ENCODE measurements at places on chromosomes 3 and 15.

- DNase-seq = no peak
Measured at GRCh38 chr15:45795440-45796069, 160.7 kb downstream of the SQOR start.

DNA sequence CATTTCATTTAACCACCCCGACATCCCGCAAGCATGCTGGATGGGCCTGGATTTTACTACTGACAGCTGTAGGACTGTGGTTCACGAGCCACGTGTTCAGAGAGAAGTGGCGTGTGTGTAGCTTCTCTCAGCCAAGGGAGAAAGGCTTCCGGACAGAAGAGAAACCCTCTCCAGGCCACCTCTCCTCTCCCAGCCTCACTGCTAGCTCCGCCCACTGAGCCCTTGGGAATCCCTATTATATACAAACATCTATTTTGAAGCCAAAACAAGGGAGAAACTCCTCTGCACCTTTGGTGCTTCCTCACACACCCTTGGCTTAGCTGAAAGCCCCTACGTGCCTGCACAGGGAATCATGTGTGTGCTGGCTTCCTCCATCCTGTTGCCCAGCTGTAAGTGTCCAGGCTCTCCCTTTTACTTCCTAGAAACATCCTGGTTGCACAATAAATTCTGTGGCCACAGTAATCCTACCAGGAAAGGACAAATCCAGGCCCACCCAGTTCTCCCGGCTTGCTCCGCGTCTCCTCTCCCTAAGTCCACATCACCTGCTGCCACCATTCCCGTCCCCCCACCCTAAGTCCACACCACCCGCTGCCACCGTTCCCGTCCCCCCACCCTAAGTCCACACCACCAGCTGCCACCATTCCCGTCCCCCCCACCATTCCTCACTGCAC is 30.5 kb downstream of the PCSK6 start:
- no peak for DNase-seq

DNA sequence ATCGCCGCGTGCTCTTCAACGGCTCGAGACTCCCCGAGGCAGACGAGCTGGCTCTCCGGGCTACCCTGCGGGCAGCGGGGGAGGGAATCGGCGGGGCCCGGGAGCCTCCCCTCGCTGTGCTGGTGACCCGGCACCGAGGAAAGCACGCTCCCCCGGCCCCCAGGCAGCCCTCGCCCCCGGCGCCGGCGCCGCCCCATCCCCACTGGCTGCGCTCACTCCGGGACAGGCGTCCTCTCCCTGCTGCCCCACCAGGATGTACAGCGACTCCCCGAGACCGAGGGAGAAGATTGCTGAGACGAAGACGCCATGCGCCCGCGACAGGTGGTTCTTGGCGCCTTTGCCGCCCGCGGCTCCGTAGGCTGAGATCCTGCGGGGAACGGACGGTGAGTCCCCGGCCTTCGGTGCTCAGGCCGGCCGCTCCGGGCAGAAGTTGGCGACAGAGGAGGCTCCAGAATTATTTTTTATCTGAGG is 1.7 kb downstream of the LTK start:
- no peak for DNase-seq

GRCh38 chr3:185059766-185060165 is 93.1 kb downstream of the C3orf70 start:
- DNase-seq = no peak

DNA sequence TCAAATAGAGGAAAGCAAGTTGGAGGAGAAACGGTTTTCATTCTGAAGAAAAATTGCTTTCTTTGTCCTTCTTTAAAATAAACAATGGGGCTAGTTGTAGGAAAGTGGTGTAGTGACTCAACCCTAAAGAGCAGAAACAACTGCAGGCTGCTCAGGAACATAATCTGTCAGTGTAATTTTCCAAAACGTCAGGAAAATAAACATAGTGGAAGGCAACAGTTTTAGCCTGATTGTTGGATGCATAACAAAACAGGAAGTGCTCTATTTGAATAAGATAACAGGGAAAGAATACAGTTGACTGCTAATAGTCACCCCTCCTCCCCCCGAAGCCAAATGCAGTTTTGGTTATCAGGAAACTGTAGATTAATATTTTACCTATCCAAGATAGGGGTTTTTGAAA is 167.6 kb downstream of the ECT2 start:
- no peak for DNase-seq

GRCh38 chr3:31448035-31448881 is 84.5 kb upstream of the STT3B start:
- DNase-seq = no peak

- peak; percentile 78 for DNase-seq
Measured at GRCh38 chr3:86990734-86991481, at the start of gene VGLL3. Gene VGLL3, minus strand, starts transcription at chr3:86991149. Its CDS starts 406 bp downstream, at chr3:86990743.

DNA sequence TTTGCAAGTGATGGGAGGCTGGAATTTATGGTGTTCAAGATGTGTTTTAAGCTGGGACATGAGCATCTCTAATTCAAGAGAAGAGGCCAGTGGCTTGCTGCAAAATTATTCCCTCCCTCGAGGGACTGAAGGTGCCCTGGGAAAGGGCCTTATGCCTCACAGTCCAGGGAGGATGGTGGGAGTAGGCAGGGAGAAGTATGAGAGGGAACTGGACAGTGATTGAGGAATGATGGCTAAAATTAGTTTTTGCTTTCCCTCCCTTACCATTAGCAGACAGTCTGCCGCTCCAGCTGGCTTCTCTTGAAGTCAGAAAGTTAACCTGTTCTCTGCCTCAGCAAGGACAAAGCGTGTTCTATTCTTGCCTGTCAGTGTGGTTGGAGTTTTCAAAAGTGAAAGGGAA is 139.8 kb upstream of the SEMA6D start:
- no peak for DNase-seq

DNA sequence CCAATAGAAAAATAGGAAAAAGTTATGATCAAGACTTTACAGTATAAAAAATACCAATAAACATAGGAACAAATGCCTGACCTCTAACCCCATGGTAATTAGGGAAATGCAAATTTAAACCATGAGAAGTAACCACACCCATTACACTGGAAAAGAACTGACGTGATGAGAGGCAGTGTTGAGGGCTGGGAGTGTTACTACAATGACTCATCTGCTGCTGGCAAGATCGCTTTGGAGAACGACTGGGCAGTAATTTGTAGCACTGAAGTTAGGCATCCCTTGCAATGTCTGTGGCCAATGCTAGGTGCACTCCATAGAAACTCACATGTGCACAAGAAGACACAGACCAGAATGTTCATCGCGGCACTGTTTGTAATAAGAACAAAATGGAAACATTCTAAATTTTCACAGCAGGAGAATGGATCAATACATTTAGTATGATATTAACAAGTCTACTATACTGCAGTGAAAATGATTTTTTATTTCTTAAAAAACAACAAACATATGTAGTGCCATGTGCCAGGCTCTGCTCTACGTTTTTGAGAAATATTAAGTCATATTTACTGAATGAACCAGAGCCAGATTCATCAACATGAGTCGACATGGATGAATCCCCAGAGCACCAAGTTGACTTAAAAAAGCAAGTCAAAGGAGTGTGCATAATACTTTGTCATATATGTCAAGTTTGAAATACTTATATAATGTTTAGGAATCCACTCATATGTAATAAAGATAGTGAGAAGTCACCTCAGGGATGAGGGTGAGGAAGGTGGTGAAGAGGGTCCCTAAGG is 37.6 kb upstream of the EPHB3 start:
- DNase-seq = no peak

- no peak for DNase-seq
Measured at GRCh38 chr3:157157836-157158235, 2.1 kb downstream of the CCNL1 start.

DNA sequence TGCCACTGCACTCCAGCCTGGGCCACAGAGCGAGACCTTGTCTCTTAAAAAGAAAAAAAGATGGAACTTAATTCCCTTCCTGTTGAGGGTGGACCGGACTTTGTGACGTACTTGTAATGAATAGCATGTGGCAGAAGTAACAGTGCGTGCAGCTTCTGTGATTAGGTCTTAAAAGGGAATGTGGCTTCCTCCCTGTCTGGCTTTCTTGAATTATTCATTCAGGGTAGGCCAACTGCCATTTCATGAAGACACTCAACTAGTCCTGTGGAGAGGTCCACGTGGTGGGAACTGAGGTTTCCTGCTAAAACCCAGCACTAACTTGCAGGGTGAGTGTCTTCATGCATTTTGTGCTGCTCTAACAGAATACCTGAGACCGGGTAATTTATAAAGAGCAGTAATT is 98.9 kb upstream of the PIAS1 start:
- no peak for DNase-seq

DNA sequence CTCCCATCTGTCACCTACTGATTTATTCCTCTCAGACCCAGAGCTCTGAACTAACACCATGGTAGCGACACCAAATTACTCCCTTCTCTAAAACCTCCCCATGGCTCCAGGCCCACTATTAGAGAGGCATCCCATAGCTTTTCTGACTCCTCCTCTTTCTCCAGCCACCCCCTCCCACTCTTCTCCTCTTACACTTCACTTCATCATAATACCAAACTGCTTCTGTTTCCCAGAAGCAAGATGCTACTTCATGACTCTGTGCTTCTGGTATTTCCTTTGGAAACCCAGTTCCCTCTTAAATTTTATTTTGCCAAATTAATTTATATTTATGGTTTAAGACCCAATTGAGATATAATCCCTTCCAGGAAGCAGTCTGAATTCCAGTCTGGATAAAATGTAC is 465.1 kb upstream of the PDZRN3 start:
- DNase-seq = no peak

GRCh38 chr3:87228316-87228715 is 1.2 kb downstream of the CHMP2B start:
- no peak for DNase-seq

DNA sequence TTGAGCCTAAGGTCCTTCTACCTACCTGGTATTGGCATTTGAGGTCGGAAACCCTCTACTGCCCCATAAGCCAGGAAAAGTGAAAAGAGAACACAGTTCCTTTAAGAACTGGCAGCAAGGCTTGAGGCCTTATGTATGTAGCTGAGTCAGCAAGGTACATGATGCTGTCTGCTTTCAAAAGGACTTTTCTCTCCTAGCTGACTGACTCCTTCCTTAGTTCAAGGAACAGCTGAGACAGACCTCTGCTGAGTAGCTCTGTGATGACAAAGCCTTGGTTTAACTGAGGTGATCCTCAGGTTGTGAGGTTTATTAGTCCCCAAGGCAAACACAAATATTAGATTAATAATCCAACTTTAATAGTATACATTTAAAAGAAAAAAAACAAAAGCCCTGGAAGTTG is 45.8 kb downstream of the ADPGK start:
- DNase-seq = no peak

DNA sequence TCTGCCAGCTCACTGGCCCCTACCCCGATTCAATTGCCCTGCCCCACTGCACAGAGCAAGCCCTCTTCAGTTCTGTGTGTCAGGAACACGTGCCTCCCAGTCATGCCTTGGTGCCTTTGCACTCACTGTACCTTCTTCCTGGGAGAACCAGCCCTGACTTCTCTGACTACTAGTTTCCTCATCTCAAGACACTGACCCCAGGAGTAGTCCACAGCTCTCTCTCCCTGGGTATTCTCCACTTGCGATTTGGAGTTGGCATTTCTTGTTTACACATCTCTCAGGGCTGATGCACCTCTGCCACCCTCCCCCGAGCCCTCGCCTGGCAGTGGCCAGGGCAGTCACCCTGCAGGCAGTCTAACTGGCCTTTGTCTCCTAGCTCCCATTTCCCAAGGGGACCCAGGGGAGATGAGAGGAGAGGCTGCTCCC is 5.7 kb downstream of the CISH start:
- no peak for DNase-seq

DNA sequence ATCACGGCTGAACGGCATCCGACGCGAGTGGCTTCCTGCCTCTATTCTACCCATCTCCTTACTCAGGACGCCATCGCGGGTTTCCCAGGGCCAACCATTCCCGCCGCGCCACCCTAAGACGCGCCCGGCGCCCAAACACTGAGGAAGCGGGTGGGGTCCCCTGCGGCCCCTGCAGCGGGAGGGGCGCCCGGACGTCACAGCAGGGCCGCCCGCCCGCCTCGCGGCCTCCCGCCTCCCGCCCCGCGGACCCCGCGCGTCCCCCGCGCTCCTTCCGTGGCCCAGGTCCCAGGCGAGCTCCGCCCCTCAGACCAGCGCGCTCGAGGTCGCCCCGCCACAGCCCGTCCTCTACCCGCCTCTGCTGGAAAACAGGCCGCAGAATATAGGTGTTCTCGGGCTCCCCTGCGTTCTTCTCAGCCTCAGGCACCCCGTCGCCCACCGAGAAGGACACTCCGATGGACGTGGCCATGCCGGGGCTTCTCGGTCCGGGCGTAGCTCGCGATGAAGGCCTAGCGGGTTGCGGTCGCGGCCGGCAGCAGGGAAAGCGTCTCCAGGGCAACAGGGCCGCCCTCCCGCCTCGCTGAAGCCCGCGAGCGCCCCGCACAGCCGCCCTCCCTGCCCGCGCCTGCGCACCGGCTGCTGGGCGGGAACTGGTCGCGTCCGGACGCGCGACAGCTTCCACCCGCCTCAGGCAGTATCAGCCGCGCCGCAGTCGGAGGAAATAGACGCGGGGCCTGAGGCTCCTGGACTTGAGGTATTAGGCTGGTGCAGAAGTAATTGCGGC is at the start of gene DYNLT2B:
Gene DYNLT2B (minus strand): TSS at position 554 of the 781 bp plus-strand sequence. CDS start 88 bp downstream, at position 466.
- peak; percentile 73 for DNase-seq

- DNase-seq = peak; percentile 54
Measured at GRCh38 chr15:55846116-55846707, 103.3 kb upstream of the PRTG start.

GRCh38 chr3:112979244-112979832 is 4.4 kb upstream of the CD200R1 start:
- peak; percentile 10 for DNase-seq

DNA sequence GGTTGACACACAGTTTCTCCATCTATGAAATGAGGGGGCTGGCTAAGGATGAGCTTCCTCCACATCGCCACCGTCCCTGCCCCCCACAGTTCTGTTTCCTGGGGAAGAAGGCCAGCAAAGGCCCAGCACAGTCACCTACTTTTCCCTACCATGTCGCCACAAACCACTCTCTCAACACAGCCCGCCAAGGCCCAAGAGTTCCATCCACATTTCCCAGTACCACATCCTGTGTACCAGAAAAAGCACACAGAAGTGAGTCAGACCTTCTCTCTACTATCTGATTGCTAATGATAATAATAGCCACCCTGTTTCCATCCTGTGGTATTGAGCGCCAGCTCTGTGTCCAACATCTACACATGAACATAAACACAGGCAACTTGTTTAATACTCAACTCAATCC is 30.3 kb upstream of the C15orf39 start:
- no peak for DNase-seq

DNA sequence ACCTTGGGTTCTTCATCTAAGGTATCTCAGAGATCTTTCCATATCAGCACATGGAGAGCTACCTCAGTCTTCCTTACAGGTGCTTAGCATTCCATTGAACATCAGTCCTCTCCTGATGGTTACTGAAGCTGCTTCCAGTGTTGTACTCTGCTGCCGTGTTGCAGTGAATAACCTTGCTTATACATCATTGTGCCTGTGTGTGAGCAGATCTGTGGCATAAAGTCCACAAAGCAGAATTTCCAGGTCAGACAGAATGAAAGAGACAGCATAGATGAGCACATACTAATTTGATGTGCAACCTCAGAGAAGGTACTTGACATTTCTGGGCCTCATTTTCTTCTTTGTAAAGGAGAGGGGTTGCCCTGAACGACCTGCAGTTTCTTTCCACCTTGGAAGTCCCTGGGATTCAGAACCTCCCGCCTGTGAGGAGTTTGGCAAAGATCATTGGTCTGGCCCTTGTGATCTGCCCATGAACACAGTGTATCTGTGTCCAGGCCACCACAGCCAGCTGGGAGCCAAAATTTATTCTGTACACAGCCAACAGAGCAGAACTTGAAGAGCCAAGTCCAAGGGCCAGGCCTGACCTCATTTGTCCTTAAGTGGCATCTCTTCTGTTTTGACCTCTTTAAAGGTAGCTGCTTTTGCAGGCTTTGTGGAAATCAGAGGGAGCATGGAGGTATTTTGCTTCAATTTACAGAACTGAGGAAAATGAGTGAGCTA is 57.2 kb upstream of the SLC7A14 start:
- no peak for DNase-seq

GRCh38 chr3:141367038-141367730 is 1.1 kb upstream of the ZBTB38 start:
- DNase-seq = peak; percentile 97

All from AG09319 (cell line).